GM23248 (cell line): ENCODE measurements at places on chromosomes 1 and 21.
A peak's percentile ranks its signal among the peaks of the same experiment; 100 is the strongest.

GRCh38 chr1:183097438-183098051 is 74.3 kb downstream of the LAMC1 start:
- peak; percentile 80 for DNase-seq

GRCh38 chr1:88662723-88663122 is 21.4 kb upstream of the PKN2 start:
- no peak for DNase-seq

GRCh38 chr21:37626320-37626719 is 259.7 kb downstream of the DYRK1A start:
- DNase-seq = no peak

DNA sequence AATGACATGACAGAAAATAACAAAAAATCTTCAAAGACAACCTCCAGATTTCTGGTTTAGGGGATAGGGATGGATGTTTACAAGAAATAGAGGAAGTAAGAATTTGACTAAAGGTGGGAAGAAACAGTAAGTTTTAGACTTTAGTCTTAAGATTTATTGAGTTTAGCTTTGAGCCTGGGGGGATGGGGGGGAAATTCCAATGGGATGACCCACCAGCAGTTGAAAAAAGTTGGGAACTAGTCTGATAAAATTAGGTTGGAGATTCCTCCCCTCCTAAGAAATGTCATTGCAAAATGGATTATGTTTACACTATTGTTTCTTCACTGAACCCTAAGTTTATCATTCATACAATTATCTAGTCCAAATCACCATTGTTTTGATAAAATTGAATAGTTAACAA is 28.4 kb downstream of the WDR26 start:
- DNase-seq = peak; percentile 30

DNA sequence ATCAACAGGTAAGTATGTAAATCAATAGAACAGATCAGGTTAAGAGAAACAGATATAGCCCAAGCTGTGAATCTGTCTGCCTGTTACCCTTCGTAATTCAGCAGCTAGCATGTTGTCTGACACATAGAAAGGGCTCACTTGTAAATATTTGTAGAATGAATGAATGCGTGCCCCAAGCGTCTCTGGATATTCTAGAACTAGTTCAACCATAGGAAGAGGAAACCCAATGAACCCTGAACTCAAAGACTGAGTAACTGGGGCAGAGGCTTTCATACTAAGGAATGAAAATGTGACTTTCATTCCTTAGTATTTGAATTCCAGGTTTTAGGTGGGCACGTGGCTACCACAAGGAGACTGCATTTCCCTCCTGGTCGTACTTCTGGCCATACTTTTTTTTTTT is 60.1 kb upstream of the SMYD2 start:
- no peak for DNase-seq

GRCh38 chr1:109027841-109028240 is 14.1 kb downstream of the WDR47 start:
- peak; percentile 21 for DNase-seq

DNA sequence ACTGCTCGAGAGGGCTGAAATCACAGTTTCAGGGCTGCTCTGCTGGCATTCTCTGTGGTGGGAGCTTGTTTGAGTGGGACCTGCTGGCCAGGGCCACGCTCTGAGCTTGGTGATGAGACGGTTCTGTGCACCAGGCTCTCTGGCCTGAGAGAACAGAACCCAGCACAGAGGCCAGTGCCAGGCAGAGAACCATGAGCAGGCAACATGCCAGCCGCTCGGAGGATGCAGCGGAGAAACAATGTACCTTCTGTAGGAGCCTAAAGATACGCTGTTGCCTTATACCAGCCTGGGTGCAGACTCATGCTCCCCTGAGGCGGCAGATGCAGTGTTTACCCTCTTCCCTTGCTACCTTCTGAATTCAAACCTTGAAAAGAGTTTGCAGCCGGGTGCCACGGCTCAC is 10.0 kb downstream of the C2CD2 start:
- no peak for DNase-seq

DNA sequence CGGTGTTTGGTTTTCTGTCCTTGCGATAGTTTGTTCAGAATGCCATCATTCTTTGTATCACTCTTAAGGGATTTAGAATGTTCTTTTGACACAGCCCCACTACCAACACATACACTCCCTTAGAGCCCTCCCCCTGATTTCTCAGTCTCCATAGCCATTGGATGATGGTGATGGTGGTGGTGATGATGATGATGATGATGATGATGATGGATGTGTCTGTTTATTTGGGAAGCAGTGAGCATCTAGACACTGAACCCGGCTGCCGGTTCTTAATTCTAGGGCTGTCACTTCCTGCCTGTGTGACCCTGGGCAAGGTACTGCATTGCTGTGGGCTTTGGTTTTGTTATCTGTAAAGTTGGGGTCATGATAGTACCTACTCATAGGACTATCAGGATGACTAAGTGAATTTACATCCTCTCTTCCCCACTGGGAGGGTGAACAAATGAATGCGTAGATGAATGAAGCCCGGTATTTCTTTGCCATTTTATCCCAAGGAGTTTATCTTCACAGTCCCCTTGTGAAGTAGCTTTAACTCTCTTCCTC is 100.7 kb downstream of the HUNK start:
- DNase-seq = no peak

DNA sequence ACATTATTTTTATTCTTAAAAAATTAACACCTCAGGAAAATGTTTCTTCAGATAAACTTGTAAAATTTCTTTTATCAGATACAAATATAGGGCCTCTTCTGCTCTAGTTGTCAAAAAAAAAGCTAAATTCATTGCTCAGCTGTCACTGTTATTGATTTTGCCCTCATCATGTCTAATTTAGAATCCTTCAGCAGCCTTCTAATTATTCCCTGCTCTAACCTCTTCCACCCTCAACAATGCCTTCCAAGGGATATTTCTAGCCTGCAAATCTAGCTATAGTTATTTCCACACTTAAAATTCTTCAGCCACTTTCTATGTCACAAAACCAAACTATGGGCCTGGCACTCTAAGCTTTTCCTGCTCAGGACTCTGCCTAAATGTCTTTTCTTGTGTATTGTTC is 25.2 kb downstream of the PDE4B start:
- DNase-seq = no peak

GRCh38 chr1:85479491-85479890 is 14.5 kb upstream of the DDAH1 start:
- no peak for DNase-seq

DNA sequence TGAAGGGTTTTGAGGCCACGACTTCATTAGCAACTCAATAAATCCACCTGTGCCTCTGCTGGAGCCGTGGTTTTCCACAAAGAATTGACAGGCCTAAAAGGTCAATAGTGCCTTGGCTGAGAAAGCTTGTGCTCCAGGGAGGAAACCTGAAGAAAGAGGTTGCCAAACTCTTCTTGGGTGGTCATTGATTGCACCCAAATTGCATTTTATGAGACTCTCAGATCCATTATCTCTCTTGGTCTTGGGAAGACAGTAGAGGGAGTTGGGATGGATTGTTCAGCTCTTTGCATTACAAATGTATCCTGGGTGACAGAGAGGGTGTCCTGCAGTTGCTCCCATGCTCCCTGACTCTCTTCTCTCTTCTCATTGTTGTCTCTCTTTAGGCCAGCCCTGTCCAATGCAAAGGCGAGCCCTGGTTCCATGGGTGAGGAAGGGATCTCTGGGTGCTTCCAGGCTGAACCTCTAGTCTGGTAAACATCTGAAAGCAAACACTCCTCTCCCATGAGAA is 46.1 kb upstream of the HTR1D start:
- no peak for DNase-seq

GRCh38 chr1:113981962-113982931 is 3.0 kb downstream of the OLFML3 start:
- DNase-seq = peak; percentile 95

GRCh38 chr21:38303300-38303699 is 46.5 kb downstream of the KCNJ15 start:
- peak; percentile 98 for DNase-seq

- no peak for DNase-seq
Observed at GRCh38 chr21:38780879-38781278, 24.9 kb upstream of the ETS2 start.

DNA sequence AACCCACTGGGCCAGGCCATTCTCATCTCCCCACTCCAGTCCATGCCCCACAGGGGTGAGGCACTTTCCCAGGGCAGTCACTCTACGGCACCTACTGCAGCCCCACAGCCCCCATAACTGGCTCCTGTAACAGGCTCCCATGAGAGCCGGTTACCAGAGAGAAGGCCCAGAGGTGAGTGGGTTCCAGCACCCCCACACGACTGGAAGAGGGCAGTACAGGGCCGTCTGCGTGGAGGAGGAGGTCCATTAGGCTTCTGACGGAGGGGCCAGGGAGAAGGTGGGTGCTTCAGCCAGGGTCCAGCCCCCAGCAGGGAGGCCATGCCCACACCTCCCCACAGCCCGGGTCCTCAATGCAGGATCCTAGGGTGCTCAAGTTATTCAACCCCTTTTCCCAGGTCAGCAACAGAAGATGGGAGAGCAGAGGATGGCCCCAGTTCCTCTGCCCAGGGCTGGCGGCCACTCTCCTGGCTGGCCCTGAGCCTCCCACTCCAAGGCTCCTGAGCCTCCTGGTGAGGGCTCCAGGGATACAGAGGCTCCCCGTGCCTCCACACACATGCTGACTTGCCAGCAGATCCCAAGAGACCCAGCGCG is 1.6 kb downstream of the ACAP3 start:
- DNase-seq = peak; percentile 66

- DNase-seq = no peak
Observed at GRCh38 chr1:172679000-172679772, 20.3 kb downstream of the FASLG start.

DNA sequence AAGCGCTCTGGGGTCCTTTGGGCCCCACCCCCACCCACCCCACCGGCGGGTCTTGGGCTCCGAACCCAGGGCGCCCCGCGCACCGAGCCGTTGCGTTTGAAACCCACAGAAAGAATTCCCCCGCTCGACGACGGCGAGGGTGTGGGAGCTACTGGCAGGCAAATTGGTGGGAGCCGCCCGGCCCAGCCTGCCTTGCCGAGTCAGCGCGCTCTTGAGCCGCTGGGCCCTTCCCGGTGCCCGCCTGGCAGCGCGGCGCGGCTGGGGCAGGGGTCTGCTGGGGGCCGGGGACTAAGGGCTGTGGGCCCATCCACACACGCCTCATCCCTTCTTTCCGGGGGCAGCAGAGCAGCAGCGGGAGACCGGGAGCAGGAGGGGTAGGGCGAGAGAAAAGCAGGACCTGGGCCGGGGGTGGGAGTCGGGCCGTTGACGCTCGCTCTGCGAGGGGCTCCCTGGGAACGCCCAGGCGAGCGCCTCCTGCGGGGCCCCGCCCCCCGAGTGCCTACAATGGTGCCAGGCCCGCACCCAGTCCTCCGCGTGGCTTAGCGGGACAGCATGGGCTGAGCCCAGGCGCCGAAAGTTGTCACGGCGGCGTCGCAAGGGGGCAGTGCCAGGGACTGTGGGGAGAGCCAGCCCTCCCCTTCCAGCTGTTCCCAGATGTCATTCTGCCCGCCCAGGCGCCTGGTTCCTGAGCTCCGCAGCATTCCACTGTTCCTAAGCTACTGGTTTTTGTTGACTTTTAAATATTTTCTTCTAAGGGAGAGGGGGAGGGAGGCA is at the start of gene C1orf94:
C1orf94 (plus strand) TSS at position 78 of the 774 bp plus-strand sequence. CDS start 883 bp downstream, outside the sequence.
- peak; percentile 28 for DNase-seq

- DNase-seq = no peak
Observed at GRCh38 chr1:156931974-156932710, 11.7 kb downstream of the LRRC71 start.

- no peak for DNase-seq
Observed at GRCh38 chr21:33208534-33208933, 21.2 kb upstream of the IFNAR2 start.

- DNase-seq = no peak
Observed at GRCh38 chr1:109818271-109818987, 54.7 kb upstream of the EPS8L3 start.

DNA sequence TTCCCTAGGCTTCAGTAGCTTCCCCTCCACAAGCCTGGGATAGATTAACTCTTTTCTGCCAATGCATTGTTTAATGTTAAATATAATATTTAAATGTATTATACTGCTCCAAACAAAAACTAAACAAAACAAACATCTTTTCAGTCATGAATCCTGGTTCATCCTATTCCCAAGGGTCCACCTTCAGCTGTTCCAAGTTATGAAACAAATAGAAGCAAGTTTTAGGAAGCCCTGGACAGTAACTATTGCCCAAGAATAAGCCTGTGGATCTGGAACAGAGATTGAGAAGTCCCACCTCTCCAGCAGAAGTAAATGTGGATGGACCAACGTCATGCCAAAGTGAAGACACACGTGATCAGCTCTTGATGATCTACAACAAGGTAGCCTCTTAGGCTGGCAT is 408.1 kb downstream of the SETD4 start:
- DNase-seq = no peak

DNA sequence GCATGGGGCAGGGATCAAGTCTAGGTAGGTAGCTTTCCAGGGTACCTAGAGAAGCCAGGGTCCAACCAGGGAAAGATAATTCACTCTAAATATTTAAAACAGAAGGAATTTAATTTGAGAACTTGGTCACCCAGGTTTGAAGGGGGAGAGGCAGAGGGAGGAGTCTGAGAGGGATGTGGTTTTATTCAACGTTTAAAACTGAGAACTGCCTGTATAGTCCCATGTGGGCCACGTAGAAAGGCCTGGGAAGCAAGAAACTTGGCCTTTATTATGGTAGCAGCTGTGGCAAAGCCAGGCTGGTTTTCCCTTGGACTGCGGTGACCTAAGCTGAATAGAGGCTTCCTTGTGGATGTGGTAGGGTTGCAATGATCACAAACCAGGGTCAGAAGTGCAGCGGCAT is 42.0 kb upstream of the DUSP10 start:
- no peak for DNase-seq

- DNase-seq = peak; percentile 35
Observed at GRCh38 chr1:183058851-183059502, 35.8 kb downstream of the LAMC1 start.

GRCh38 chr1:54238353-54239034 is 38.5 kb downstream of the MRPL37 start:
- DNase-seq = no peak

DNA sequence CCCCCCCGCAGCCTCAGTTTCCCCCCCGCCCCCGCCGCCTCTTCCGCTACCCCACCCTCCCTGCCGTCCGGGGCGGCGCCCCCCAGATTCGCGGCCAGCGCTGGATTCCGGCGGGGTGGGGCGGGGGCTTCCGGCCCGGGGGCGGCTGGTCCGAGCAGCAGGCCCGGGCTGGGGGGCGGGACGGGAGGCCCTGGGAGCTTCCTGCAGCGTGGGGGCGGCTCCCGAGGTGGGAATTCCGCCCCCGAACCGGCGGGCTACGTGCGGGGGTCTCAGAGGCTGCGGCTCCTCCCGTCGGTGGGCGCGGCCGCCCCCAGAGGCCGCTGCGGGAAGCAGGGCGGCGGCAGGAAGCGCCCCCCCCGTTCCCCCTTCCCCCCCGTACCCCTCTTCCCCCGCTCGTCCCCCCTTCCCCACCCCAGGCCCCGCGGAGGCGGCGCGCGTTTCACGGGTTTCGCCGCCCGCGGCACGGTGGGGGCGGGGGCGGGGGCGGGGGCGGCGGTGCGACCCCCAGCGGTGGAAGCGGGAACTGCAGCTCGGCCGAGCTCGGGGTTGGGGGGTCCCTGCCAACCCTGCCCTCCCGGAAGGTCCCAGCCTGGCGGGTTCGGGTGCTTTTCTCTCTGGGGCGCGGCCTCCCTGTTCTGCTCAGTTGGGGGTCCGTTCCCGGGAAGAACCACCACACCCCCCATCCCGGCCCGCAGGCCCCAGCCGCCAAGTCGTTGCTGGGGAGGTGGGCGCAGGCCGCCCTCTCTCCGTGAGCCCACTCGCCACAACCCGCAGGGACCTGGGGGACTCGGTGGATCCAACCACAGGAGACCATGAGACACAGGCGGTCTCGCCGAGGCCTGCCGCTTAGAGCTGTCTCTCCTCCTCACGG is 76.3 kb downstream of the MORN1 start:
- DNase-seq = peak; percentile 57

- no peak for DNase-seq
Observed at GRCh38 chr1:87151500-87152421, 176.9 kb upstream of the LMO4 start.
